ENCODE measurements at places on chromosomes 11 and 22.

DNA sequence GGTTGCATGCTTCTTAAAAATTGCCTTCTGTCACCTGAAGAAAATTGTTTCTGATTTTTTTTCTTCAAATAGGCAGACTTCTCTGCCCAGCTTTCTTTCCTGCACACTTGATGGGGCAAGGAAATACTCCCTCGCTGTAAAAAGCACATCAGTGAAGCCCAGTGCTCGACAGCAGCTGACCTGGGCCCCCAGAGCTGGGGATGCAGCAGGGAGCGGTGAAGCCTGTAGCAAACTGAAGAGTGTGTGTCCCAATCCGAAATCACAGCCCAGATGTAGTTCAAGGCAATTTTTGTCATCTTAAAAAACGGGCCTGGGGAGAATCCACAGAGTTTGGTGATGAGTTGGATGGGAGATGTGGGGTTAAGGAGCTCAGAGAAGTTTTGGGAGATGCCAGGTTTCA is 27.0 kb upstream of the MPPED1 start:
- DNase-seq = no peak

GRCh38 chr11:36153551-36153950 is 135.7 kb downstream of the COMMD9 start:
- no peak for DNase-seq

GRCh38 chr11:93861808-93862207 is 11.4 kb upstream of the VSTM5 start:
- no peak for DNase-seq

- no peak for DNase-seq
Measured at GRCh38 chr22:23012081-23012622, 58.2 kb upstream of the GNAZ start.

- no peak for DNase-seq
Measured at GRCh38 chr11:121890946-121891515, 225.0 kb downstream of the BLID start.

- no peak for DNase-seq
Measured at GRCh38 chr11:67300756-67301312, 2.5 kb upstream of the SSH3 start.

GRCh38 chr22:23117891-23118646 is 23.7 kb downstream of the RSPH14 start:
- no peak for DNase-seq

- DNase-seq = no peak
Measured at GRCh38 chr11:65251476-65251875, 10.3 kb upstream of the POLA2 start.

DNA sequence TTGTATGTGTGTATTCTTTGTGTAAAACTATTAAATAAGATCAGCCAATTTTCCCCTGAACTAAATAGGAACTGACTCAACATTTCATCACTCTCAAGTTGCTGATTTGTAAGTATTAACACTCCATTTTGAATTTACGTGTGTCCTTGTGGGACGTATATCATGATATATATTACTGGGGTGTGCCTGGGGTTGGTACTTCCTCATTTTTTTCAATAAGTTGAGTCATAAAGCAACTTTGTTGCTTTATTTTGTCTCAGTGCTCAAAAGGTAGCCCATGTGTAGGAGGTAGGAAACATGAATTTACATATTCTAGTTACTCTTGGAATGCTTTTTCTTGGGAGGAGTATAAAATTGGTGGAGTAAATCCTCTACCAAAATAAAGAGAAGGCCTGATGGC is 193.9 kb upstream of the RAG2 start:
- no peak for DNase-seq

DNA sequence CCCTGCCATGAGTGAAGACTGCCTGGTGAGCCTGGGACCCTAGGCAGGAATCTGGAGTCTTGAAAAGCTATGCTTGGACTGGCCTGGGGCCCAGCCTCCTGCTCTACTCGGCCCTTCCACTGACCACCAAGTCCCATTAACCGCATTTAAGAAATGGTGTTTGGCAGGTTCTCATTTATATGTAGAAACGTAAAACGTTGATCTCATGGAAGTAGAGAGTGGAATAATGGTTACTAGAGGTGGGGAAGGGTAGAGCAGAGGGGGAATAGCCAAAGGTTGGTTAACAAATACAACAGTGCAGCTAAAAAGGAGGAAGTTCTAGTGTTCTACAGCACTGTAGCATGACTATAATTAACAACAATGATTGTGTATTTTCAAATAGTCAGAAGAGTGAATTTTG is 72.9 kb upstream of the EED start:
- no peak for DNase-seq

GRCh38 chr11:9148727-9149126 is 57.3 kb upstream of the SCUBE2 start:
- no peak for DNase-seq

- DNase-seq = peak; percentile 69
Measured at GRCh38 chr11:12813371-12814225, 139.4 kb downstream of the TEAD1 start.

DNA sequence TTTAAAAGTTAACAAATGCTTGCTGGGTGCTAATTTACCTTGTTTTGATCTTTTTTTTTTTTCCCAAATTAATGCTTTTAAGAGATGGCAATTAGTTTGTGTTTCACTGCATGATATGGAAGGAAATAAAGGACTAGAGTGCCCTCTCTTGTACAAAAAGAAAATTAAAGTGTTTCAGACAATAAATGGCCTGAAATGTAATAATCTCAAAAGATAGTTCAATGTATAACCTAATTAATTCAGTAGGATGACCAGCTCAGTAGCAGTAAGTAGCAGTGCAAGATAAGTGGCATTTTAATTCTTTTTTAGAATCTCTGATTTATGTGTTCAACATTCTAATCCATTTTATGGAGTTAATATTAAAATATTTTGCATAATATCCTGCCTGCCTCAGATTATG is 39.9 kb upstream of the MYO18B start:
- no peak for DNase-seq

GRCh38 chr22:36911887-36912661 is 1.4 kb upstream of the CSF2RB start:
- DNase-seq = no peak

DNA sequence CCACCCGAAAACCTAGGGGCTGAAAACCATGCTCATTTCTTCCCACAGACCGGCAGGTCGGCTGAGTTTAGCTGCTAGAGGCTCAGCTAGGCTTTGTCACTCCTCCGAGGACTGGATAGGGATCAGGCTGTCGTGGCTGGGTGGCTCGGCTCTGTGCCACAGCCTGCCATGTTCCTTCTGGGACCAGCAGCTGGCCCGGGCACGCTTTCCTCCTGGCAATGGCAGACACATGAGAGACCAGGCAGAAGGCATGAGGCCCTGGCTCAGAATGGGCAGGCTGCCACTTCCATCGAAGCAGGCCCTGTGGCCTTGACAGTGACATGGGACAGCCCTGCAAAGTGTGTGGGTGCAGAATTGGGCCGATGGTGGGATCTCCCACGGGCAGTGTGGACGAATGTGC is 20.9 kb downstream of the PARVG start:
- DNase-seq = no peak

- DNase-seq = no peak
Measured at GRCh38 chr11:44319552-44320288, 9.8 kb upstream of the ALX4 start.

DNA sequence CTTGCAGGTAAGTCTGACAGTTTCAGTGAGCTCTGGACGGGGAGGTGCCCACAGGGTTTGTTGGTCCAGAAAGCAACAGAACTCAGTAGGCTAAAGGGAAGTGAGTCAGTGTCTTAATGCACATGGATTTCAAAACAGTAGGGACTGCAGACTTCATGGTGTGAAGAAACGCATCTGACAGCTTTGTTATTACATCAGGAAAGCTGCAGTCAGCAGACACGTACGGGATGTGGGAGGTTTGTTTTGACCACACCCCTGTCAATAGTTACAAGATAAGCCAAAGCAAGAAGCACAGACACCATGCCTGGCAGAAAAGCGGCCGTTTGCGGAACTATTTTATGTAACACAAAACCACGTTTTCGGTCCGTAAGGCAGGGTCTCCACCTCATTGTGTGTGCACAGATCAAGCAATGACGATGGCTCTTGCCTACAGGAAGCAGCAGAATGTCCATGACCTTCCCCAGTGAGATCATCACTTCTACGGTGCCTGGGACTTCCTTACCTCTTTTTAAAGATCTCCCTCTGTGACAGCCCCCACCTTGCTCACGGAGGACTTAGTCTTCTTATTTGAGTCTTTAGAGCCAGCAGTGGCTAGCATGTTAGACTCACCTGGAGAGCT is 58.2 kb upstream of the FTH1 start:
- peak; percentile 71 for DNase-seq

DNA sequence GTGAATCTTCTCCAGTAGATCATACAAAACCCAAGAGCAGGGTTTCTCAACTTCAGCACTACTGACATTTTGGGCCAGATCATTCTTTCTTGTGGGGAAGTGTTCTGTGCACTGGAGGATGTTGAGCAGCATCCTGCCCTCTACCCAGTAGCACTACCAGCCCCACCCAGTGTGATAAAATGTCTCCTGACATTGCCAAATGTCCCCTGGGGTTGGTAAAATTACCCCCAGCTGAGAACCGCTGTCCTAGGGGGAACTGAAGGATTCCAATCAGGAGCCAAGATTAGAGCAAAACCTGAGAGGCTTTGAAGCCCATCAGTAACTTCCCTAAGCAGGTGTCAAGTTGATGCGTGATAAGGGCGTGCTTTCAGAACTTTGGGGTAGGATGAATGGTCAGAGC is 61.4 kb upstream of the YWHAH start:
- no peak for DNase-seq

GRCh38 chr11:80822308-80822707 is 1381.5 kb upstream of the TENM4 start:
- DNase-seq = no peak

GRCh38 chr11:32425761-32426160 is 9.6 kb downstream of the WT1 start:
- no peak for DNase-seq

Data from AG04450 (cell line).